ENCODE measurements at places on chromosomes 6 and 20.

DNA sequence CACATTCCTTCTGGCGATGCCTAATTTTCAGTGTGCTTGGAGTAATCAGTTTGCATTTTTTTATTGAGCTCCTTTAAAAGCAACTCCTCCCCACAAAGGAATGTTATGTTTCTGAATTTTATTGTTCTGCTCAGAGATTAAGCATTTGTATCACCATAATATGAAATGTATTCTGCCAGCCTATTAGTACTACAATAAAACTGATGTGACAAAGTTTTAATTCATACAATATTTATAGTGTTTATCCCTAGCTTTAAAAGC is 236.9 kb upstream of the ASCC3 start:
- no peak for DNase-seq

- DNase-seq, result no peak
Measured at GRCh38 chr6:105321728-105322127, 81.2 kb downstream of the PREP start.

DNA sequence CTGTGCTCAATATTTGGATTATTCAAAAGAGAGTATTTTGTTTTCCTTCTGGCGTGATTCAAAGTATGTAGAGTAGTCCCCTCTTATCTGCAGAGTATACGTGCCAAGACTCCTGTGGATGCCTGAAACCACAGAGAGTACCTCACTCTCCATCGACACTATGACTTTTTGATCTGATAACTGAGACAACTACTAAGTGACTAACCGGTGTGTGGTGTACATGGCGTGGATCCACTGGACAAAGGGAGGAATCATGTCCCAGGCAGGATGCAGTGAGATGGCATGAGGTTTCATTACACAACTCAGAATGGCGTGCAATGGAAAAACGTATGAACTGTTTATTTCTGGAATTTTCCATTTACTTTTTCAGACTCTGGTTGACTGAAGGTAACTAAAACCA is 112.2 kb upstream of the PDE7B start:
- peak; percentile 8 for DNase-seq

DNA sequence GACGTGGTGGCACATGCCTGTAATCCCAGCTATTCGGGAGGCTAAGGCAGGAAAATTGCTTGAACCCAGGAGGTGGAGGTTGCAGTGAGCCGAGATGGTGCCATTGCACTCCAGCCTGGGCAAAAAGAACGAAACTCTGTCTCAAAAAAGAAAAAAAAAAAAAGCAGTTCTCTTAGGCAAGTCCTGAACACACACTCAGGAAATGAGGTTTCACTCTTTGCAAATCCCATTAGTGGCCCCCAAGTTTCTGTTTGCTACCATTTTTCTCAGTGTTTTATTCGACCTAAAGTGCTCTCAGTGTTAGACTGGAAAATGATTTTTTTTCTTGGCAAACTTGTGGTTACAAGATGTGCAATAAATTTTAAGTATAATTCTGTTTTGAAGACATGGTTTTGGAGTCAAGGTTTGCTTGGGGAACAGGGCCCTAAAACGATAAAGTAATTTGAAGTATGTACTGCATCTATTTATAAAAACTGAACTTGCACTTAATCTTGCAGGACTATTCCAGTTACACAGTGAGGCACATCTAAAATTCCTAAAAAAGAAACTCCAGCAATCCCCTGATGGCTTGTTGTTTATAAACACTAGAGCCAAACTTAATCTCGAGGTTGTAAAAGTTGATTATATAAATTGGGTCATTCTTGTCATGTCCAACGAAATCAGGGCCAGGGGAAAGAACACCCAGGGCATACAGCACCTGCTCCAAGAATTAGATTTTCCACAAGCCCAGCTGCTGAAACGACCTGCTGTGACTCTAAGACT is 42.6 kb downstream of the MAP1LC3A start:
- no peak for DNase-seq

DNA sequence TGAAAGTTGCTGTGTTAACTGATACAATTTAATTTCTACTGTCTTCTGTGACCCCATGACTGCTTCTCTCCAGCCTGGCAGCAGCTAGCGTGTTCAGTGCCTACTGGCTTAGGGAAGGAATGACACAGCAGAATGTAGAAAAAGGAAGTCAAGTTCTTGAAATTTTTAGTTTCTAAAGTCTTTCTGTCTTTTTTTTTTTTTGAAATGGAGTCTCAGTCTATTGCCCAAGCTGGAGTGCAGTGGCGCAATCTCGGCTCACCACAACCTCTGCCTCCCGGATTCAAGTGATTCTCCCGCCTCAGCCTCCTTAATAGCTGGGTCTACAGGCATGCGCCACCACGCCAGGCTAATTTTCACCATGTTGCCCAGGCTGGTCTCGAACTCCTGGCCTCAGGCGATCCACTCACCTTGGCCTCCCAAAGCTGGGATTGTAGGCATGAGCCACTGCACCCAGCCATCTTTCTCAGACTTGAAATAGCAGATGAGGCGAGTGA is 39.3 kb downstream of the PCNA start:
- peak; percentile 66 for DNase-seq

DNA sequence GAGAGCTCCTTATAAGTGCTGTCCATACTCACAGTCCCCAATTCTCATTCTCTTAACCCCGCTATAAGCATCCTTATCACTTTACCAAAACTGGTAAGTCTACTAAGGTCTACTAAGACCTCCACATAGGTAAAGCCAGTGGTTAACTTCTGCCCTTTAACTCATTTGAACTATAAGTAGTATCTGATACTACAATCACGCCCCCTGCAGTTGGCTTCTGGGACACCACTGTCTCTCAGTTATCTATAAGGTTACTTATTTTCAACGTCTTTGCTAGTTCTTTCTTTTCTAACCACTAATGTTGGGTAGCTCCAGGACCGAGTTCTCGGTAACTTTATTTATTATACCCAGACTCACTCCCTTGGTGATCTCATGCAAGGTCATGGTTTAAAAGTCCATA is 142.6 kb downstream of the ARHGAP18 start:
- peak; percentile 6 for DNase-seq

- peak; percentile 51 for DNase-seq
Measured at GRCh38 chr6:151014404-151015100, 149.1 kb downstream of the MTHFD1L start.

DNA sequence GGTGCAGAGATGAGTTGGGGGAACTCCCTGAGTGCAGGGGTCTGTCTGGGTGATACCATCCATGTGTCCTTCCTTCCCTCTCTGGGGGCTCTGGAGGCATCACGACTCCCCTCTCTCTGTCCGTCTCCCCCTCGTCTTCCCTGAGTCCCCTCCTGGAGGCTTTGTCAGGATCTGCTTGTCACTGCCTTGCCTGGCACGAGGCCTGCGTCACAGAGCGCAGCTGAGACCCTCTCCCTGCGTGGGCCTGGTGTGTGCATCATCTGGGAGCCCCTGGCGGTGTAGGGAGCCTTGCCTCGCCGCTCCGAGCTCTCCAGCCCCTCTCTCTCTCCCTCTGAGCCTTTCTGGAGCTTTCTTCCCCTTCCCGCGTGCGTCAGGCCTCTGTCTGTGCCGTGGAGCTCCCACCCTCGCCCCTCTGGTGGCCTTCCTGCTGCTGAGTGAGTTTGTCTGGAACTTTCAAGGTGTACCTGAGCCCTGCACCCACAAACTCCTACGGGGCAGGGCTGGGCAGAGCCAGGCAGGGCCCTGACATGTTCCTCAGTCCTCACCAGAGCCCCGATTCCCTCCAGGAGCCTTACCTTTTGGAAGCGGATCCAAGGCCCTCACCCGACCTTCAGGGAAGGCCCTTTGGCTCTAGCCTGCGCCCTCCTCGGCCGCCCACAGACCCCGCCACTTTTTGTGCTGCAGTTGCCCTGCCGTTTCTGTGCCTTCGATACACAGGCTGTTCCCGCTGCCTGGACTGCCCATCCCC is 70.3 kb downstream of the SRC start:
- DNase-seq, result no peak

GRCh38 chr6:122548820-122549219 is 61.4 kb upstream of the PKIB start:
- no peak for DNase-seq

GRCh38 chr6:5529015-5529414 is 267.7 kb downstream of the FARS2 start:
- no peak for DNase-seq

DNA sequence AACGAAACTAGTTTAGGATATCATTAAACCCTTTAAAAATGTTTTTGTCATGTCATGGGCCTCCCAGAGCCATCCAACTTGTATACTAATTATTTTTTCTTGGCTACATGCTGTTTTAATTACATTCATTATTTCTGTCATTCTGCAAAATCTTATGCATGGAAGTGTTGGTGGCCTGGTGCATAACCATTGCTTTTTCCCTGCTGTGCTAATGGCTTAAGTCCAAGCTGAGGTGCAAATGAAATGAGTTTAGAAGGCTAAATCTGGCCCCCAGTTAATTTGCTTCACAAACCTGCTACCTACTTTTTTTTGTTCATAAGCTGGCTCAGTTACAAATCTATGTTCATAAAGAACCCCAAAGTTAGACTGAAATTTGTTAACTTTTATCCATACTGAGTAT is 1249.9 kb downstream of the EPHA7 start:
- DNase-seq, result no peak

DNA sequence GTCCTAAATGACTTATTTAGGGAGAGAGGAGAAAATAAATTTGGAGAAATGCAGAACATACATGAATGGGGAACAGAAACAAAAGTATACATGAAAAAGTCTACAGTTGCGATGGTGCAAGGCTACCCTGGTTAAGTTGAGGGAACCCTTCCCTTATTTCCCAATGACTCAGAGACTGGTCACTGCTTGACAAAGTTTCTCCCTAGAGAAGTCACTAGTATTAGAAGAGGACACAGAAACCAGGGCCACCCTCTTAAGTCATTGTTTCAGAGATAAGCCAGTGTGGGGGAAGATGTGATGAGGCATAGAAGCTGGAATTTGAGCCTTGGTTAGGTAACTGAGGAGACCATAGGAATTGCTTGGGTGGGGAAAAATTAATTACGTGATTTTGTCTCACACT is 24.4 kb upstream of the EDN1 start:
- DNase-seq, result peak; percentile 28

Data from AG08395 (cell line).